Stimulated activated CD4-positive, alpha-beta T cell treated with anti-CD3 and anti-CD28 coated beads, Interleukin-4, amount 100 ng/mL, for 48 hours (primary cell): ENCODE measurements at places on chromosomes 1 and 21.
A peak's percentile ranks its signal among the peaks of the same experiment; 100 is the strongest.

GRCh38 chr1:62906428-62906886 is 122.5 kb downstream of the ATG4C start:
- DNase-seq, result no peak

DNA sequence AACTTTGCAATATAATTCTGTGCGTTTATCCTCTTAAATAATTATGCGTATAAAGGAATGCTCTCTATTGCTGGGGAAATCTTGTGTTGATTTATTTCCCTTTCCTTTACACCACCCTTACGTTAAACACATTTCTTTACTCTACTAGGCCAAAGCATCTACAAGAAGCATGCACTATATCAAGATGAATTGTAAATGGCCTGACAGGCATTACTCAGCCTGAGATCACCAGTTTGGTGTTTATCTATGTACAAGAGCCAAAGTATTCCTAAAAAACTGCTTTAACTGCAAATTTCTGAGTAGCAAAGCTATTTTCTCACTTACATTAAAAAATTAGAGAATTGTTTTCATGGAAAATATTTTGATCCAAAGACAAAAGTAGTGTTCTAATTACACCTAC is 114.8 kb downstream of the TYW3 start:
- DNase-seq, result no peak

DNA sequence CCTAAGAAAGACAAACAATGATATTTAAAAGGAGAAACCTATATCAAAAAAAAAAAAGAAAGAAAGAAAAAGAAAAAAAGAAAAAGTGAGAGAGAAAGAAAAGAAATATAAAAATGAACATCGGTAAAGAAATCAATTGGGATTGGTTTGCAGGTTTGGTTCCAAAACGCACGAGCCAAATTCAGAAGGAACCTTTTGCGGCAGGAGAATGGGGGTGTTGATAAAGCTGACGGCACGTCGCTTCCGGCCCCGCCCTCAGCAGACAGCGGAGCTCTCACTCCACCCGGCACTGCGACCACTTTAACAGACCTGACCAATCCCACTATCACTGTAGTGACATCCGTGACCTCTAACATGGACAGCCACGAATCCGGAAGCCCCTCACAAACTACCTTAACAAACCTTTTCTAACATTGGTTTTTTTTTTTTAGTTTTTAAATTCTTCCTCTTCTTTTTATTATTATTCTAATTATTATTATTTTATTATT is 11.7 kb downstream of the LHX9 start:
- no peak for DNase-seq

DNA sequence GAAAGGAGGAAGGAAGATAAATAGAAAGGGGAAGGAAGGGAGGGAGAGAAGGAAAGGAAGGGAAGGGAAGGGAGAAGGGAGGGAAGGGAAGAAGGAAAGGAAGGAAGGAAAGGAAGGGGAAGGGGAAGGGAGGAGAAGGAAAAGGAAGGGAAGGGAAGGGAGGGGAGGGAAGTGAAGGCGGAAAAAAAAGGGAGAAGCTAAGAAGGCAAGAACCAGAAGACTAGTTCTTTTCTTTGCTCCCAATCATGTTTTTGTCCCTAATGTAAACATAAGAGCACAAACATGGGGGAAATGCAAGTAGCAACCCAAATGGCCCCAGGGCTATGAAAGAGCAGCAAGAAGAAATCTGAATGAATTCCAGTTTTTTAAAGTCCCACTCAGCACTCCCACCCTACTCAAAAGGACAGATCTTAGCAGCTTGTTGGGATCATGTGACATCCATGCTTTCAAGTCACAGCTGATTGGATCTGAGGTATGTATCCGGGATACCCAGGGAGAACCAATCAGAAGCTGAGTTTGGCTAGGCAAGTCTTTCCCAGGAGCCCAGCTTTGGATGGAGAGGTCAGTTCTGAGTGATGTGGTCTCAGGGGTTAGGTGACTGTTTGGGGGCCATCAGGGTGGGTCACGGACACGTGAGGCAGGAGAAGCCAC is 24.2 kb upstream of the FHAD1 start:
- no peak for DNase-seq

- no peak for DNase-seq
Measured at GRCh38 chr1:26005434-26006105, 7.7 kb upstream of the PAFAH2 start.

DNA sequence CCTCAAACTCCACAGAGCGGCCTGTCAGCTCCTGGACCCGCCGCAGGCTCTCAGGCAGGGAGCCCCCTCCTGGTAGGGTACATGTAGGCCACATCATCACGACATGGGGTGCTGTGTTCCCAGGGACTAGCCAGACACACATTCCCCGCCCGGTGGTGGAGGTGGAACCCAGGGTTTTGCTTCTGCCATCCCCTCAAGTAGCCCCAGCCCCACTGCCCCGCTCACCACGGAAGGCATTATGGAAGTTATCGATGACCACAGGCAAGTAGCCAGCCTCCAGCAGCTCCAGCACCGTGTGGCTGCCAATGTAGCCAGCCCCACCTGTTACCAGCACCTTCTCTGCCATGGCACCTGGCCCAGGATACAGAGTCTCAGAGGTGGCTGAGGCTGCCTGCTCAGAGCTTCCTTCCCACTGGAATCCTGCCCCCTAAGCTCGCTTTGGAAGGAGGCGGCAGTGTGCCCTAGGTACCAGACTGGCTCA is 1.9 kb downstream of the GALE start:
- DNase-seq, result no peak

- no peak for DNase-seq
Measured at GRCh38 chr1:34978921-34979320, 6.2 kb downstream of the TMEM35B start.

DNA sequence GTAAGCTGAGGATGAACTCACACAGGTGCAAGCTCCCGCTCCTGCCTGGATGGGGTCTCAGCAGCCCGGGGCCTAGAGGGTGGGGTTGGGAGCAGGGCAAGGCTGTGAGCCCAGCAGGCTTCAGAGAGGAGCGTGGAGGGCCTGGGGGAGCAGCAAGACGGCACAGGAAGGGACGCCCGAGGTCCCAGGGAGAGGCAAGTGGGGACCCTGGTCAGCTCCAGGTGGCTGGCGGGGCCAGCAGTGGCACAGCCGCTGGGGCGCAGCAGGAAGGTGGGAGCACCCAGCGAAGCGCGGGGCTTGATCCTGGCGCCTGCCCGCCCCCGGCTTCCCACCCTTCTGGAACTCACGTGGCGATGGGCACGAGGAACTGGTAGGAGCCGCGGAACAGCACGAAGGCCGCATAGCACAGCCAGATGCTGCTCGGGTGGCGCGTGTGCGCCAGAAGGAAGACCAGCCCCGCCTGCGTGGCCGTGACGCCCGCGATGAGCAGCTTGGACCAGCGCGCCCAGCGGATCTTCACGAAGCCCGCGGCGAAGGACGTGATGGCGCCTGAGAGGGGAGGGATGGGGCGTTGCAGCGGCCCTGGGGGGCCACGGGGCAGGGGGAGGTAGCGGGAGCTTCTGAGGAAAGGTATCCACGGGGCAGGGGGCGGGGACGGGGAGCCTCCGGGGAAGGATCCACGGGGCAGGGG is 11.7 kb downstream of the SLC19A1 start:
- no peak for DNase-seq

- peak; percentile 43 for DNase-seq
Measured at GRCh38 chr1:218521414-218522169, 176.5 kb downstream of the TGFB2 start.

- DNase-seq, result no peak
Measured at GRCh38 chr1:18670121-18670867, 39.6 kb downstream of the PAX7 start.

DNA sequence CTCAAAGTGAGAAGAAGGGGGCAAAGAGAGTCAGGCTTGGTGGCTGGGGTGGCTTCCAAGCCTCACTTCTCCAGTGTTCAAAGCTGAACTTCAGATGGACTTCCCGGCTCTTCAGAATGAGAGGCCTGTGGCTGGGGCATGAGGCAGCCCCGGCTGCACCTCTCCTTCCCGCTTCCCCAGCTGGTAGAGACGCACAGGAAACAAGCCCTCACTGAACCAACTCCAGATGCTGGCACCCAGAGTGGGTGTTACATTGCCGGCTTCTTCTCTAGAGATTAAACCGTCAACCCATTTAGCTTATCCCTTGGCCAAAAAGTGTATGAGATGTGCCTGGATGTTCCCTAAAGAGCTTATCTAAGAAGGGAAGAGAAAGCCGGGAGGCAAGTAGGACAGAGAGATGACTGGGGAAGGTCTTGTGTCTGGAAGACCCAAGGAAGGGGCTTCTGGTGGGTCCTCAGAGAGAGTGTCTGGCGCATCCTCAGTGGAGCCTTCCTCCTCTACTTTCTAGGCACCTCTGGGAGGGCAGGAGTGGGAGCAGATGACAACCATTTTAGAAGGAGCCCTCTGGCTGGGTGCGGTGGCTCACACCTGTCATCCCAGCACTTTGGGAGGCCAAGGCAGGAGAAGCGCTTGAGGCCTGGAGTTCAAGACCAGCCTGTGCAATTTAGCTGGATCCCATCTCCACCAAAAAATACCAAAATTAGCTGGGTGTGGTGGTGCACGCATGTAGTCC is 2.0 kb downstream of the ADAMTSL4 start:
- no peak for DNase-seq

- DNase-seq, result no peak
Measured at GRCh38 chr1:26991310-26992116, 2.0 kb upstream of the TRNP1 start.

GRCh38 chr1:161720422-161720821 is 922 bp upstream of the FCRLB start:
- no peak for DNase-seq

GRCh38 chr1:11860587-11860986 is 1.8 kb upstream of the NPPB start:
- no peak for DNase-seq

DNA sequence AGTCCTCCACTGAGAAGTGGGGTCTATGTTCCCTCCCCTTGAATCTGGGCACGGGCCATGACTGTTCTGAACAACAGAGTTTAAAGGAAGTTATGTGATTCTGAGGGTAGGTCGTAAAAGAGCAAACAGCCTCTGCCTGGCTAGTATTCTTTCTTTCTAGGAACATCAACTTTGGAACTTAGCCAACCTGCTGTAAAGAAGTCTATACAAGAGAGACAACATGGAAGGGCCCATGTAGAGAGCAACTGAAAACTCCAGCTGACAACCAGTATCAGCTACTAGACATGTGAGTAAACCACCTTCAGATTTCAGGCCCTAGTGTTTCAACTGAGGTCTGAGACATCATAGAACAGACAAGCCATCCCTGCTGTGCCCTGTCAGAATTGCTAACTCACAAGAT is 7.5 kb downstream of the SELENOF start:
- DNase-seq, result no peak

- DNase-seq, result no peak
Measured at GRCh38 chr21:46622226-46622625, 13.2 kb upstream of the PRMT2 start.

- DNase-seq, result no peak
Measured at GRCh38 chr1:40834968-40835545, 27.1 kb downstream of the CITED4 start.

DNA sequence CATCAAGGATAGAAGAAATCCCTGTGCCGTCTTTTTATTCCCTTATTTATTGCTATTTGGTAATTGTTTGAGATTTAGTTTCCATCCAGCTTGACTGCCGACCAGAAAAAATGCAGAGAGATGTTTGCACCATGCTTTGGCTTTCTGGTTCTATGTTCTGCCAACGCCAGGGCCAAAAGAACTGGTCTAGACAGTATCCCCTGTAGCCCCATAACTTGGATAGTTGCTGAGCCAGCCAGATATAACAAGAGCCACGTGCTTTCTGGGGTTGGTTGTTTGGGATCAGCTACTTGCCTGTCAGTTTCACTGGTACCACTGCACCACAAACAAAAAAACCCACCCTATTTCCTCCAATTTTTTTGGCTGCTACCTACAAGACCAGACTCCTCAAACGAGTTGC is 99.0 kb downstream of the TGFB2 start:
- no peak for DNase-seq

DNA sequence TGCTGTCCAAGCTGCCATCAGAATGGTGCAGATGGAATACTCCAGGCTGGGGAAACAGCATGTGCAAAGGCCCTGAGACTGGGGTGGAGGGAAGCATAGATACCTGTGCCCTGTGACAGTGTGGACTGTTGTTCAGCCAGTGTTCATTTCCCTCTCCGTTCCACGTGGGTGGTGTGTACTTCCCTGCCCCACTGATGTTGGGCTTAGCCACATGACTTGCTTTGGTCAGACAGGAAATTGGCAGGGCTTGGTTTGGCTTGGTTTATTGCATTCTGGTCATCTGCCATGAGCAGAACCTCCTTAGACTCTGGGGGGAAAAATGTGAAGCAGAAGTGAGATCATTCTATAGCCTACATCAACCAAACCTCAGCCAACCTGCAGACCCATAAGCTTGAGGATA is 102.4 kb upstream of the IGSF21 start:
- DNase-seq, result no peak

GRCh38 chr1:116128664-116129063 is 17.5 kb downstream of the MAB21L3 start:
- DNase-seq, result peak; percentile 51

DNA sequence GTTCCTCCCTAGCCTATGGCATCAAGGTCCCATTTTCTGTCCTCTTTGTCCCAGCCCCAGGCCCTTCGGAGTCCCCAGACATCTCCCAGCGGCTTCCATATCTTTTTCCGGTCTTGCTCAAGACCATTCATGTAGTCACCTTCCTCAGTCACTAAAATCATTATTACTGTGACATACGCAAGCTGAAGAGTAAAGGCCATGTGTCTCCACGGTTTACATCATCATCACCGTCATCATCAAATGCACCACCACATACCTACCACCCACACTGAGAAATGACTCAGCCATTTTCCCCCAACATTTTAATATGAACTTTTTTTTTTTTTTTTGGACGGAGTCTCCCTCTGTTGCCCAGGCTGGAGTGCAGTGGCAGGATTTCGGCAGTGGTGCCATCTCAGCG is 43.4 kb downstream of the FHAD1 start:
- no peak for DNase-seq

DNA sequence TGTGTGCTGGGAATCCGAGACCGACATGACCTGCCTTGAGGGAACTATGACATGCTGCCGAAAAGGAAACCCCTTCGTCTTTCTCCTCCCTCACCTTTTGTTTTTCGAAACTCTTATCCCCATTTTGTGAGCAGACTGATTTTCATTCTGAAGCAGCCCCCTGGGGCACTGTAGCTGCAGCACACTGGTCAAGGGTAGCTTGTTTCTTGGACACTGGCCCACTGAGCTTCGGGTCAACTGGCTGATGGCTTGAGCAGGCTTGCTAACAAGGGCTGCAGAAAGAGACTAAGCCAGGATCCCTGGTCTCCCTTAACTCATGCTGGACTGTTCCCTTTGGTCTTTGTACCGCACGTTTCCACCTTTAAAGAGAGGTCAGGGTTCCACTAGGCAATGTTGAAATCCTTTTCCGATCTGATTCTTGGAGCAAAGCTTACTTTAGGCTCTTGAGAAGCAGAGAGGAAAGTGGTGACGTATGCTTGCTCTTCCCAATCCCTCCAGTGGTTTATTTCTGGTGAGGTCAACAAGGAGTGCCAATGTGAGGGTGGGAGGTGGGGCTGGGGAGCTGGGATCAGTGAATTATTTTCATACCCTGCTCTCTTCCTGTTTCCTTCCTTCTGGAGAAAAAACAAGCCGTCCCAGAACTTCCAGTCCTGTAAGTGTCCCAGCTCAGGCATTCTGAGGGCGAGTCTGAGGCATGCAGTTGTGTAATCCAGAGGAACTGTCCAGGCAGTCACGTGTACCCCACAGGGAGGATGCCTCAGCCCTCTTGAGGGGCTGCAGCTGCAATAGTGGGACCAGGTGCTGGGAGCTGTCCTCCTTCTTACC is 7.6 kb downstream of the CYP4B1 start:
- DNase-seq, result no peak
